ENCODE measurements at places on chromosomes 12 and 14.

DNA sequence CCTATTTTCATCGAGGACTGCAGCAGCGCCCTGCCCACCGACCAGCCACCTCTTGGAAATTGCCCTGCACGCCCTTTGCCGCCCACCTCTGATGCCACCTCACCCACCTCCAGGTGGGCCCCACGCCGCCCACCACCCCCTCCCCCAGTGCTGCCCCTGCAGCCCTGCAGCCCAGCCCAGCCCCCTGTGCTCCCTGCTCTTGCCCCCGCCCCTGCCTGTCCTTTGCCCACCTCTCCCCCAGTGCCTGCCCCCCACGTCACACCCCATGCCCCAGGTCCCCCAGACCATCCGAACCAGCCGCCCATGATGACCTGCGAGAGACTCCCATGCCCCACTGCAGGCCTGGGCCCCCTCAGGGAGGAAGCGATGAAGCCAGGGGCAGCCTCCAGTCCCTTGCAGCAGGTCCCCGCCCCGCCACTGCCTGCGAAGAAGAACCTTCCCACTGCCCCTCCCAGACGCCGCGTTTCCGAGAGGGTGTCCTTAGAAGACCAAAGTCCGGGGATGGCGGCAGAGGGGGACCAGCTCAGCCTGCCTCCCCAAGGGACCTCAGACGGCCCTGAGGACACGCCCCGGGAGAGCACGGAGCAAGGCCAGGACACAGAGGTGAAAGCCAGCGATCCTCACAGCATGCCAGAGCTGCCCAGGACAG is 96.5 kb downstream of the LGMN start:
- DNase-seq = peak; percentile 51

- no peak for DNase-seq
Observed at GRCh38 chr14:93989939-93990338, 7.2 kb upstream of the CCDC197 start.

DNA sequence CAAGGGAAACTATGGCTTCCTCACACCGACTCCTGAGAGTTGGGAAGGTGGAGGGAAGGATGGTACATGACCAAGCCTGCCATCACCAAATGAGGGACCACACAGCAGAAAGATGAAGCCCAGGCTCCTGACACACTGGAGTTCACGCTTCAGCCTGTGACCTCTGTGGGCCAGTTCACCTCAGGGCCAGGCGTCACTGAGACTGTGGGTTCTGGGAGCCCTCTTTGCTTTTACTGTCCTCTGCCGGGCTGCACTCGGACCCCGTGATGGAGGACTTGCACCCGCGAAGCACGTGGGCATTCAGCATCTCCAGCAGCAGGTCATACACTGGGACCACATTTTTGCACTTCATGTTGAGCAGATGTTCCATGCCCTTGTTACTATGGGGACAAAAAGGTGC is 61.2 kb downstream of the ESR2 start:
- DNase-seq = no peak

- DNase-seq = no peak
Observed at GRCh38 chr12:58961906-58962305, 41.6 kb upstream of the LRIG3 start.

DNA sequence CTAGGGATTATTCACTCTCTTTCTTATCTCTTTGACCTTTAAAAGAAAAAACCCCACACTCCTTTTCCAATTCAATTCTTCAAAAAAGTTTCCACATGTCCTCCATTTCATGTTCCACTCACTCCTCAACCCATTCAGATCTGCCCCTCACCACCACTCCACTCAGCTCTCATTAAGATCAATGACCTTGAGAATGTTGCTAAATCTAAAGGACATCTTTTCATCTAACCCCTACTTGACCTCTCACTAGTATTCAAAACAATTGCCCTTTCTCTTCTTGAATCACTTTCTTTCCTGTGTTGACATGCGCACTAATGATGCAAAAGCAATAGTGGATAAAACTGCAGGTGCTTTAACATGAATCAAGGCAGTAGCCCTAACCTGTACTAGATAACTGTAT is 9.9 kb downstream of the HECTD1 start:
- no peak for DNase-seq
